ENCODE measurements at places on chromosomes 13 and 19.

GRCh38 chr13:21615427-21615826 is 11.5 kb upstream of the MICU2 start:
- DNase-seq = no peak

- DNase-seq = no peak
Measured at GRCh38 chr19:28523619-28524018, 689.3 kb downstream of the UQCRFS1 start.

DNA sequence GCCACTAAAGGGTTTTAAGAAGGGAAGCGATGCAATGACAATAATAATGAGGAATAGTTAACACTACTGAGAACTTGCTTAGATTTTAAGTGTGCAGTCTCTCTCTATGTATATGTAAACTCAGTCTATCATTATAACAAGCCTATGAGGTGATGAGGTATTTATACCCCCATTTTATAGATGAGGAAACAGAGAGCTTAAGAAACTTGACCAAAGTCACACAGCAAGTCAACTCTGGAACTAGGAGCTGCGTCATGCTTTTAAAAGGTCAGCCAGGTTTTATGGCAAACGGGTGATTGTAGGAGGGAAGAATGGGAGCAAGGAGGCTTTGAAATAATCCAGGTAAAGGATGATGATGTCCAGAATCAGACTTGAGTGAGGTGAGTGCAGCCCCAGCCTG is 103.4 kb downstream of the TM9SF2 start:
- DNase-seq = no peak

DNA sequence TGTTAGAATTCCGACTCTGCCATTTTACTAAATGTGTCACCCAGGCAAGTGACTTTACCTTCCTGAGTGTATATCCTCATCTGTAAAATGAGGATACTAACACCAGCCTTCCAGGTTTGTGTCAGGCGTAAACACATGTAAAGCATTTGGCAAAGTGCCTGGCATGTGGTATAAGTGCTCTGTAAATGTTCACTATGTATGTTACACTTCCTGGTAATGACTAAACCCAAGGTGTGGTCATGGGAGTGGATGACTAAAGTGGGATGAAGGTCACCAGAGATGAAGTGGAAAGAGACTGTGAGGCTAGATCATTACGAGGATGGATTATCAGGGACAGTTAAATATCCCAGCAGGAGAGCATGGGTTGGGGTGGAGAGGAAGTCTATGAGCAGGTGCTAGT is 25.6 kb downstream of the DEDD2 start:
- DNase-seq = no peak

DNA sequence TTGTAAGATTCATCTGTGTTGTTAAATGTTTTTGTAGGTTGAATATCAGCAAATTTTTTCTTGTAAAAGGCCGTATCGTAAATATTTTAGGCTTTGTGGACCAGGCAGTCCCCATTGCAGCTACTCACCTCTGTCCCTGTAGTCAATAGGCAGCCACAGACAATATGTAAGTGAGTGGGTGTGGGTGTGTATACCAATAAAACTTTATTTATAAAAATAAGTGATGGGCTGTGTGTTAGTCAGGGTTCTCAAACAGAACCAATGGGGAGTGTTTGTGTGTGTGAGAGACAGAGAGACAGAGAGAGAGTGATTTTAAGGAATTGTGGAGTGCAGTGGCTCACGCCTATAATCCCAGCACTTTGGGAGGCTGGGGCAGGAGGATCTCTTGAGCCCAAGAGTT is 37.6 kb upstream of the NFIC start:
- DNase-seq = no peak

GRCh38 chr19:42850981-42851717 is 28.4 kb downstream of the PSG1 start:
- no peak for DNase-seq

DNA sequence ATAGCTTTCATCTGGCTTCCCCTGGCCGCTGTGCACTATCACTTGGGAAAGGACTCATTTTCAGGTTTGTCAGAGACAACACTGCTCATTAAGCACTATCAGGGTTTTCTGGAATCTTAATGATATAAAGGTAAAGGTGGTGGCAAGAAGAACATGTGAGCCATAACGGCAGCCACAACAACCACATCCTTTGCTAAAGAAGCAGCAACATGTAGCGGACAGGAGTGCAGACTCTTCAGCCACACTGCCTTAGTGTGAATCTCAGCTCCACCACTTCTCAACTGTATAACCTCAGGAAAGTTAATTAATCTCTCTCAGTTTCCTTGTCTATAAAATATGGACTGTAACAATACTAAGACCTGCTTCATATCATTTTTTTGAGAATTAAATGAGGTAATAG is 24.1 kb upstream of the MIR17HG start:
- DNase-seq = no peak

GRCh38 chr19:48656840-48657474 is 11.0 kb upstream of the CA11 start:
- no peak for DNase-seq

DNA sequence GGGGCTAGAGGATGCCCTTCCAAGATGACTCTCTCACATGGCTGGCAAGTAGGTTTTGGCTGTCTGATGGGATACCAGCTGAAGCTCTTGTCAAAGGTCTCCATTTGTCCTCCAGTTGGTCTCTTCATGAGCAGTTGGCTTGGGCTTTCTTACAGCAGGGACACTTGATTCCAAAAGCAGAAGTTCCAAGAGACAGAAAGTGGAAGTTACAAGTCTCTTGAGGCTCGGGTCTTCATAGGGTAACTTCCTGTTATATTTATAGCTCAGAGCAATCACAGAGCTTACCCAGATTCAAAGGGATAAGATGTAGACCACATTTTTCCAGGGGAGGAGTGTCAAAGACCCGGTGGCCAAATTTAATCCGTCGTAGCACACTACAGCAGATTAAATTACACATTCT is 440.0 kb downstream of the RFC3 start:
- DNase-seq = no peak

GRCh38 chr13:27186295-27186694 is 14.7 kb upstream of the USP12 start:
- no peak for DNase-seq

- DNase-seq = no peak
Measured at GRCh38 chr13:68439817-68440216, 1209.7 kb upstream of the PCDH9 start.

DNA sequence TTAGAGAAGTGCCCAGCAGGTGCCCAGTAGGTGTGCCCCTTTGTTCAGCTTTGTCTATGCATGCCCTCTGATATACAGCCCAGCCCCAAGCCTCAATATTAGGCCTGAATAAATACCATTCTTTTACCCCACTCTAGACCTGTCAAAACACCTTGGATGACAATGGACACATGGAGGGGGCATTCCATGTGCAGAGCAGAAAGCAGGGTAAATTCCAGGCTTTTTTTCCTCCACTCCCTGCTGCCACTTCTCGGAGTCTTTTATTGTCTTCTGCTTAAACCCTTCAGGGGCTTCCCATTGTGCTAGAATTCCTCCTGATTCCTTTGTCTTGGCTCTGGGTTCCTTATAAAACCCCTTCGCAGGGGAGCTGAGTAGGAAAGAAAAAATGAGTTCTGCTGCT is 5.8 kb upstream of the FRY start:
- DNase-seq = no peak

- no peak for DNase-seq
Measured at GRCh38 chr19:39411081-39411831, 1.2 kb upstream of the PLEKHG2 start.

DNA sequence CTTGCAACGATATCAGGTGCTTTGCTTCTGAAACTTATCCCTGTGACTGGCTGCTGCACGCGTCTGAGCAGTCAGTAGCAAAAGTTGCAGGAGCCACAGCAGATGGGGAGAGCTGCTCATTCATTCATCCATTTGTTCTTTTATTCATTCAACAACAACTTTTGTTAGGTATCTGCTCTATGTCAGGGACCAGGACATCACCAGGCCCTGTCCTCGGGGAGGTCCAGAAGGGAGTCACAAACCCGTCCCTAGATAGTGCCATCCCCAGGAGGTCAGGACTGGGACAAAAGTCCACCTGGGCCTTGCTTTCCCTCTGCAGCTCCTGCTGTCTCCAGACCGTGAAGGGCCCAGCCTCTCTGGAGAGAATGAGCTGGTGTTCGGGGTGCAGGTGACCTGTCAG is 2.6 kb downstream of the ARHGAP33 start:
- DNase-seq = no peak

DNA sequence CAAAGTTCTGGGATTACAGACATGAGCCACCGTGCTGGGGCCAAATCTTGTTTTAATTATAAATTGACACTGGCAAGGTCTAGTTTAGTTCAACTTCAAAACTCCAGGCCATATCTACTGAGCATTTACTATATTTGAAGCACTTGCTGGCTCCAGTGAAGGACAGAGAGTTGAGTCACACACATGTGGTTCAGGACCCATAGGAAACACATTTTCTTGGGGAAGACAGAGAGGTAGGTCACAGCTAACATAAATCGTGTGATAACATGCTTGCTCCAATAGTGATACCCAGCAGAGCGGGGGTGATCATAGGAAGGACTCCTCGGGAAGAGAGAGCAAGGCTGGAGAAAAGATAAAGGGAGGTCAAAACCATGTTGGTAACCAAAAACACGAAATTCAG is 170.6 kb upstream of the TSC22D1 start:
- DNase-seq = no peak

GRCh38 chr19:8004723-8005513 is 523 bp downstream of the ELAVL1 start:
- DNase-seq = peak; percentile 23

DNA sequence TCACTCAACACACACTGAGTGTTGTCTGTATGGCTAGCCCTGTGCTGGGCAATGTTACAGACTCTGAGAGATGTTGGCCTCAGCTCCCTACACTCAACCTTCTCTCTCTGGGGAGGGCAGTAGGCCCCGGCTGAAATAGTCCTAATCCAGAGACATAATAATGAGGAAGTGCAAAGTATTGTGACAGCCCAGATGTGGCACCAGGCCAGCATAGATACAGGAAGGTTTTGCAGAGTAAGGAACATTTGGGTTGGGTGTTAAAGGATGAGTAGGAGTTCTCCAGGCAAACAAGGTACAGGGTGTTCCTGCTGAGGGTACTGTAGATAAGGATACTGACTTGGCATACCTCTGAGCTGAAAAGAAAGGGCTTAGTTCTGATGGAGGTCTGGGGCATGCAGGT is 2.4 kb downstream of the LIN7B start:
- no peak for DNase-seq

- peak; percentile 60 for DNase-seq
Measured at GRCh38 chr19:35142606-35143230, 337 bp upstream of the FXYD7 start.

DNA sequence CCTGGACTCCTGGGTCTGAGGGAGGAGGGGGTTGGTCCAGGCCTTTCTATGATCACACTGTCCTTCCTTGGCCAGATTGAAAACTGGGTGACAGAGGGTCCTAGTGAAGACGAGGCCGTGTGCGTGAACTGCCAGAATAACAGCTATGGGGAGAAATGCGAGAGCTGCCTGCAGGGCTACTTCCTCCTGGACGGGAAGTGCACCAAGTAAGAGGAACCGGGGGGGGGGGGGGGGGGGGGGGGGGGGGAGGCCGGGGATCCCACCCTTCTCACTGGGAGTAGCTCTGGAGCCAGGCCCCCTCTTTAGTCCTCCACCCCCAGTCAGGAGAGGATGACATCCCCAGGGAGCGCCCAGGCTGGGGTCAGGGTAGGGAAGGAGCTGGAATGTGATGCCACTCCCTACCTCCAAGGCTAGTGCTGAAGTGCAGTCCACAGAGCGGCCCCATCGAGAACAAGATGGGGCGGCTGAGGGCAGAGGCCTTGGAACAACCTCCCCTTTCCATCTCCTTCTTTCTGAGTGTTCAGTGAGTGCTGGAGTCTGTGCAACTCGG is 19.4 kb downstream of the CNFN start:
- DNase-seq = no peak

- DNase-seq = peak; percentile 17
Measured at GRCh38 chr13:45737571-45738017, 35.5 kb downstream of the CBY2 start.

- no peak for DNase-seq
Measured at GRCh38 chr13:25806264-25806974, 245.4 kb downstream of the SHISA2 start.

- DNase-seq = no peak
Measured at GRCh38 chr19:42554046-42554575, 25.8 kb upstream of the CEACAM1 start.

DNA sequence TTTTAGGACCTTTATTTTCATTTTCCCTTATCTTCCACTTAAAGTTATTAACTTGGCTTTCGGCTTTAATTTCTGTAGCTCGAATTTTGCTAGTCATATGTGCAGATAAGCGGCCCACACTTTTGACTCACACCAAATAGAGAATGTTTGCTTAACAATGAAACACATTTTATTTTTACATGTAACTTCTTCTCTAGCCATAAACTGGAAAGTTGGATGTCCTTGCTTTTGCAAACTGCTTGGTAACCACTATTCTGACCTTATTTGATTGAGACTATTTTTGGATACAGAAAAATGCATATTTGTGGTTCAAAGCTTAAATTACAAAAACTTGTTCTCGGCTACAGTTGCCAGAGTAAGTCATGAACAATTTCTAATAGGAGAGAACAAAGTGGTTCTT is 600.0 kb downstream of the KCTD12 start:
- DNase-seq = no peak

DNA sequence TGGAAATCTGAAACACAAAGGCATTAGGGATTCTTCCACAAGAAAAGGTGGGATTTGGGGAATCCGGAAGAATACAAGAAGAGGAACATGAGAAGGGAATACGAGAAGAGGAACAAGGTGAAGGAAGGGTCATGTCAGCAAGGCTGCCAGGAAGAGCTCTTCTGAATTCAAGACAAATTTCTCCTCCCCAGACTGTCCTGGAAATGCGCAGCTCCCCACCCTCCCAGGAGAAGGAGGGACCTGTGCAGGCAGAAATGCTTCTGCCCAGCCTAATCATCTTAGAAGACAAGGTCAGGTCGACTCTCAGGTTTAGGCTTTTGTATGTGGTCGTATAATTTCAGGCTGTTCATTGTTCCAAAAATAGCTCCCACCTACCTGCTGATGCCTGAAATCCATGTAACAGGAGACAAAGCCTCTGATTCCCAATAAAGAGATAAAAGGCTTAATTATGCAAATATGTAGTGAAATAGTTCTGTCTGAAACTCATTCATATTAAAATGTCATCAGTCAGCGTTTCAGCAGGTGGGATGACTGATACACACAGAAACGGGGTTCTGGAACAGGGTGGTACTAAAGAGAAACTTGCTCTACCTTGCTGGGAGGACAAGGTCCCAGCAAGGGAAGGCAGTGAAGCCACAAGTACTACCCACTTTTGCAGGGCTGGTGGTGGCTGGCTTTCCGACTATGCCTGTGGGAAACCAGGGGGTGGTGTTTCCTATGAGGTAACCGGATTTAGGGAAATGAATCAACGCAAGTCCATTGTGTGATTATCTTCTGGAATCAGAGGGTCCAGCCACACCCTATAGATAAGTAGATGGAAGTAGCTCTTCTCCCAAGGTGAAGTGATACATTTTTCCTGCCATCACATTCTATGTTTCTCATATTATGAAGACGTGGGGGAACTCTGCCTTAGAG is 76.1 kb downstream of the KL start:
- no peak for DNase-seq

GRCh38 chr13:40401911-40402776 is 264.3 kb downstream of the FOXO1 start:
- DNase-seq = peak; percentile 33

- no peak for DNase-seq
Measured at GRCh38 chr13:48563626-48564025, 30.7 kb upstream of the RCBTB2 start.

- no peak for DNase-seq
Measured at GRCh38 chr19:30649934-30650614, 277.9 kb downstream of the ZNF536 start.

Data from activated T-cell treated with anti-CD3 and anti-CD28 coated beads for 48 hours (primary cell).